ENCODE measurements at places on chromosomes 4 and X. TPM values are rescaled to one million over a fixed set of nuclear protein-coding genes. Genes with fewer than 3 reads are reported as not detected.

DNA sequence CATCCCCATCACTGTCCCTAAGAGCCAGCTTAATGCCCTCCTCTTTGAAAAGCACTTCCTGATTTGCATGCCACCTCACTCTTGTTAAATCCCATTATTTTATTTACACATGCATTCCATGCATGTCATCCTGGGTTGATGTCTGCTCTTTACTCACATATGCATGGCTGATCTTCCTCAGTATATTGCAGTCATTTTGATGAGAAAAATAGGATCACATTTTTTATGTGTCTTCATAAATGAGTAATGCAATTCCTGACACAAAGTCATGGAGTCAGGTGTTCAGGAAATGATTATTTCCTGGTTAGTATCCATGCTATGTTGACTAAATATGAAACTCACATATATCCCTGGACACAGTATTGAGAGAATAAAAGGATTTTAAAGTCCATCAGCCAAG lies 204.7 kb downstream of the SLIT2 start:
- no peak for DNase-seq

Gene PRSS12
- total RNA-seq = 55.0 TPM

DNA sequence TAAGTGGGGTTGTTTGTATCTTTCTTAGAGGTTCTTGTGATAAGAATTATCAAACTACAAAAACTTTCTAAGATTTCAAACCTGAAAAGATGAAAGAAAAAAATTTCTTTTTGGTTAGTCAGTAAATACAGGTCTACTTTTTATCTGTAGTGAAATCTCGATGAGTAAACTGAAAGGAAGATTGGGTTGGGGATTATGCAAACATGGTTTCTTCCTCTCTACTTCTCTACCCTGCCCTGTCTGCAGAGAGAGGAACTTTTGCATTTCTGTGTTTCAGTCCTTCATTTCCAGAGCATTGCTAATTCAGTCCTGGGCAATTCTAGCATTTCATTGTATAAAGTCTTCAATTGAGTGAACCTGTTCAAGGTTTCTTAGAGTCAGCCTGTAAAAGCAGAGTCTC lies 51.6 kb upstream of the IL2 start:
- no peak for DNase-seq

Gene IL2
- not detected for total RNA-seq

DNA sequence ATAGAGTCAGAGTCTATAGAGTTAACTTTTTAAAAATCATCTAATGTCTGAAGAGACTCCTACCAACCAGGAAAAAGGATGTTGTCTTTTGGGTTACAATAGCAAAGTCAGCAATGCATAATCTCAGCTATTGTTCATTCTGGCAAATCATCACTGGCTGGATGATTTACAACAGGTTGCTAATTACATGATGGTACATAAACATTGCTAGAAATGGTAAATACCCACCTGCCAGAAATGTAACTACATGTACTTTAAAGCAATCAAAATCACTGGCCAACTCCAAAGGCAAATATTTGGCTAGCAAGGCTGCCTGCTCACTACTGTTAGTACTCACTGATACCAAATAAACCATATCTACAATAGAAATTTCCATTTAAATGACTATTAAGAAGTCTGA lies 91.1 kb downstream of the PPP3CA start:
- peak; percentile 24 for DNase-seq

DNA sequence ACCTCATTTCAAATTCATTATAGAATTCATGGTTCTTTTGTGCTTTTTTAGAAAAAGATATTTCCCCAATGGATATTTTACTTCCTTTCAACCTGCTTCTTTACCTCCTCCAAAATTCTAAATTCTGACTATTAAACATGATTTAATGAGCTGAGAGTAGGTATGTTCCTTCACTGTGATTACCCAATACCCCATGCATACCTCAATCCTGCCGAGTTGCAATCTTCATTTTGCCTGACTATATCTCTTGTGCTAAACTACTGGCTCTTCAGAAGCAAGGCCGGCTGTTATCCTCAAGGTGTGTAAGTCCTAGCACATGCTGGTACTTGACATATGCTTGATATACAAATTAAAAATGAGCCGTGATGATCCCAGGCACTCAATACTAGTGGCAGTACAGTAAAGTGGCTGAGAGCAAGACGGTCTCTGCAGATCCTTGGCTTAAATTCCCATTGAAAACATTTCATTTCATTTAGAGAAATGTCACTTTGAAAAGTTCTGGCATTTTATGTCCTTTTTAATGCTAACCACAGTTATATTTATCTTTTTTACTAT lies 320.4 kb downstream of the KCNIP4 start:
- no peak for DNase-seq

Gene RFC1
- total RNA-seq = 37.1 TPM
